ENCODE measurements at places on chromosomes 7 and 10.

GRCh38 chr10:74109452-74109851 is 41.2 kb downstream of the AP3M1 start:
- no peak for DNase-seq

DNA sequence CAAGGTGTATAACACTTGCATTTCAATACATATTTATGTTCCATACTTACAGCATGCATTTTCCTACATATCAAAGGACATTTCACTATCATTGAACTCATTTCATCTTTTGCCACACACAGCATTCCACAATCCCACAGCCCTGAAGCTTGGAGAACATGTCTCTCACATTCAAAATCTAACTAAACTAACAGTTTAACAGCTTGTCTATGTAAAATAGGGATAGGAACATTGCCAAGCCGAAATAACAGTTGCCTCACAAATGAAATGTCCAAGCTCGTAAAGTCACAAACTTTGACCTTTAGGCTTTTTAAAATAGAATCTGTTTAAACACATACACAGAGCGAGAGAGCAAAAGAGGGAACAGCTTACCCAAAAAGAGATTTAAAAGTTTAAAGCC is 65.3 kb downstream of the HGF start:
- no peak for DNase-seq

- DNase-seq = no peak
Measured at GRCh38 chr10:116857156-116857555, 7.9 kb downstream of the ENO4 start.

- peak; percentile 96 for DNase-seq
Measured at GRCh38 chr10:124717911-124718741, 26.1 kb downstream of the FAM53B start.

- DNase-seq = peak; percentile 54
Measured at GRCh38 chr10:78212786-78213175, 179.1 kb downstream of the RPS24 start.

DNA sequence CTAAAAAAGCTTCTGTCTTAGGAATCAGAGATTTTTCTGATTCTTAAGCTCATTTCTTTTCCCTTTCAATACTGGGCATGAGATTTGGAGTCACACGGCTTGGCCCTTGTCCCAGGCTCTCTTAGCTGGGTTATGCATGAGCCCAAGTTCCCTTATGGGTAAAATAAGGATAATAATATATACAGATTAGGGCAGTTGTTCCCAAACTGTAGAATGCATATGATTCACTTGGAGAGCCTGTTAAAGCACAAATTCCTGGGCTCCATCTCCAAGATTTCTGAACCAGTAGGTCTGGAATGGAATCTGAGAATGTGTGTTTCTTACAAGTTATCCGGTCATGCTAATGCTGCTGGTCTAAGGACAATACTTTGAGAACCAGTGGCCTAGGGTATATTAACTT is 154.0 kb downstream of the REEP3 start:
- no peak for DNase-seq

DNA sequence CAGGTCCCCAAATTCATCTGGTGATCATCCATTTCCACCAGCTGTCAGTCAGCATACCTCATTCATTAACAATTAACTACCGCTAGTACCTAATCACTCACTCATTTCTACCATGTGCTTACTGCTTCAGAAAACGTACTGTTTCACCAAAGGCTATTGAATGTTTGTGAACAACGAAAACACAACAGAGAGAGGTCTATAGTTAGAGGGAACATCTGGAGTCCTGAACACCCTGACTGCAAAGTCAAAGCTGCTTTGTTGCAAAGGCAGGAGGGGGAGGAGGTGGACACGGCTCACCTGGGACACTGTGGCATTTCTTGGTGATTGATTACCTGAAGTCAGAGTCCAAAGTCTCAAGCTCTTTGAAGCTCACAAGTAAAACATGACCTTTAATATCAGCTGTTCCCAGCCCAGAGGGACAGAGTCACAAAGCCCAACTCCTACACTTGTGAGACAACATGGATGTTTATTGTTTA is 342.3 kb upstream of the ADARB2 start:
- no peak for DNase-seq

DNA sequence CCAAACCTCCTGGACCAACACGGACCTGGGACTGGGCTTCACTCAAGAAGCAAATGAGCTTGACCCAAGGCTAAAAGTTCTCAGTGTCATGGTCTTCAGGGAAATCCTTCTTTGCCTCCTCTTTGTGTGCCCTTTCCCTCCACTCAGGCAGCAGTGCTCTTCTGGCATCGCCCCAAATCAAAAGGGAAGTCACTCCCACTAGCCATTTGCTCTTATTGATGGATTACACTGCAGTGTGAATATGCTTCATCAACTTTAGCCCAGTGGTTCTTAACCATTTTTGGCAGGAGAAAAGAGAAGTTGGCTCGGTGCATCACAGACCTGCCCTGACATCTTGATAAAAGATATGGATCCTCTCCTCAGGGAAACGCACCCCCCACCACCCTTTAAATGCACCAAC is 19.2 kb upstream of the IKZF1 start:
- peak; percentile 55 for DNase-seq

DNA sequence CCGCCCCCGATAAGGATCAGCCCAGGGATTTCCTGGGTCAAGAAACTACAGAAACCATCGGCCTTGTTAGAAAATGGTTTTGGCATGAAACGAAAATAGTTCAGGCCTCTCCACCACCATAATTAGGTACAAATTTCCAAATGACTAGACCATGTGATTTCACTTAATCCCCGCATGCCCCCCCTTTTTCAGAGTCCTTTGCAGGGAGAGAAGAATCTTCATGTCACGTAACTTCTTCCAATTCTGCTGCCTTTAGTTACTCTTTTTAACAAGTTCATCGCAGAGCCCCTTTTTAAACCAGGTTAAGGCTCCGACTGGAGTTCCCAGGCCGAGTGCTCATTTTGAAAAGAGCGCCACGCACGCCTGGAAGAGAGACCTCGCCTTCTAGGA is 3.4 kb downstream of the PDGFA start:
- DNase-seq = no peak

GRCh38 chr10:83372646-83373045 is 766.7 kb upstream of the GHITM start:
- DNase-seq = no peak

- no peak for DNase-seq
Measured at GRCh38 chr10:96341219-96342182, 17.3 kb downstream of the OPALIN start.

DNA sequence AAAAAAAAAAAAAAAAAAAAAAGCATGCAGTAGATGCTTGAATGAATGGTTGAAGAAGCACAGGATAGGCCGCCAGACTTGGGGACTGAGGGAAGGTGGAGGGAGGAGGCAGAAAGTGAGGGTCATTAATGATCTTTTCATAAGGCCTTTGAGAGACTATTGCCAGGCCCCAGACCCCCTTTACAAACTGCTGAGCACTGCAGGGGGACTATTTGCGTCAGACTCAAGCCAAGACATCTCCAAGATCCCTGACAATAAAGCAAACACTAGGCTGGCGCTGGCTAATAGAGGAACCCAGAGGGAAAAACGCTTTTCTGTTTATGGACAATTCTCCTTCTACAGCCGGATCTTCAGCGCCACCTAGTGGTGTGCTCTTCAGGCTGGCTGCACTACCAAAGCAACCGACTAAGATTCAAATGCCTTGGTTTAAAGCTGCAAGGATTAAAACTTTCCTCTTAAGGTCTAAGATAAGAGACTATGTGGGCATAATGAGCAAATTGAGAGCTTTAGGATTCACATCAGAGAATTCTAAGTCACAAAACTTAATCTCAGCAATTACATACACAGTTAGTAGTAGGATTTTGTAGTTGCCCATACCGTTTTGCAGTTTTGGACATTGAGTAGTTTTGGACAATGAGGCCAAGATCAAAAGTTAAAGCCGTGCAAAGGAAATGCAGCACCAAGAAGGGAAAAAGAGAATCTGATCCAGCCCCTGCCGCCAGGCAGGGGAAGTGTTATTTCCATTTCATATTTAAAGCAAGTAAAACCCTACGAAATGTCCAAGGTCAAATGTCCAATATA is 17.9 kb upstream of the AGK start:
- peak; percentile 40 for DNase-seq

- DNase-seq = no peak
Measured at GRCh38 chr10:115665549-115665948, 572.4 kb downstream of the ATRNL1 start.

Measured in HL-60 (cell line).